Dermis blood vessel endothelial cell (primary cell): ENCODE measurements at places on chromosomes 5 and 9. TPM values are rescaled to one million over a fixed set of nuclear protein-coding genes. Genes with fewer than 3 reads are reported as not detected.

HSD17B3 gene
- not detected in 2 replicates for total RNA-seq

SPATA31A3 gene
- total RNA-seq, result not detected in 2 replicates

S100Z gene
- total RNA-seq, result not detected in 2 replicates

NKD2 gene
- 0.17 and 0.56 TPM in 2 replicates for total RNA-seq

GRCh38 chr5:7907612-7908011, 38.7 kb downstream of the MTRR start:
- DNase-seq, result no peak

DNA sequence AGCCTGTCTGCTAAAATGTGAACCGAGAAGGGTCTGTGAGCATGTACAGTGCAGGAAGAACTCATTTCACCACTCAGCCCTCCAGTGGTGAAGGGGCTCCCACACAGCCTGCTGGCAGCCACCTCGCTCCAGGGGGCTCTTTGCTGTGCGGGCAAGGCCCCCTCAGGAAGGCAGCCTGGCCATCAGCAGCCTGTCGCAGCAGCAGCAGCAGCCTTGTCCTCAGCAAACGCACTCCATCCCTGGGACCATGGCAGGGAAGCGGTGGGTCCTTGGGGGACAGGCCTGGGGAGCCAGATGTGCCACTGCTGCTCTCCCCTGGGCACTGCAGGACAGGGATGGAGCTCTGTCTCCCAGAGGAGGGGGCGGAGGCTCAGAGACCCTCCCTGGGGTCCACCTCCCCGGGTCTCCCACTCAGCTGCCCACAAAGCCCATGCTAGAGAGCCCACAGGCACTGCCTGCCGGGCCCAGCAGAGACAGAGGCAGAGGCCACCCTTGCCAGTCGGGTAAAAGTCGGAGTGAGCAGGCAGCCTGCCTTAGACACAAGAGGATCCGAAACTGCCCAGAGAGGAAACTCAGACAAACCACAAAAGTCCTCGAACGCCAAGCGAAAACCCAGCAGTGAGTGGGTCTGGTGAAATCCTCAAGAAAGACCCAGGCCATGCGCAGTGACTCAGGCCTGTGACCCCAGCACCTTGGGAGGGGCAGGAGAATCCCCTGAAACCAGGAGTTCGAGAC, 8.0 kb downstream of the BRD3 start:
- no peak for DNase-seq
